ENCODE measurements at places on chromosomes 1 and 21.

DNA sequence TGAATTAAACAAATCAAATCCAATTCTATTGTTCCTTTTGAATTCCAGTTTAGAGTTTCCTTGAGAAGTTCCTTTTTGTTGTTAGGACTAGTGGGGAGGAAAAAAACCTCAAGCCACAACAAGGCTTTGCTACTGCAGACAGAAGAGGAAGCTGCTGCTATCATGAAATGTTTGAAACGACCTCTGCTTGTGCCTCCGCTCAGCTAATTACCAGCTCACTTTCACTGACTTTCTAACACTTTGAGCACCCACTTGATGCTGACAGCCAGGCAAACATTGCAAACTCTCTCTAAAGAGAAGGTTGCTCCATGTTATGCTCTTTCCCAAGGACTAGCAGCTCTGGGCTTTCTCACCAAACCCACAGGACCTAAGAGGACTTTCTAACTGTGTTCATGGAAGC, 203.9 kb upstream of the PROX1 start:
- DNase-seq: no peak

GRCh38 chr1:32696041-32696440, 6.5 kb downstream of the SYNC start:
- DNase-seq: no peak

DNA sequence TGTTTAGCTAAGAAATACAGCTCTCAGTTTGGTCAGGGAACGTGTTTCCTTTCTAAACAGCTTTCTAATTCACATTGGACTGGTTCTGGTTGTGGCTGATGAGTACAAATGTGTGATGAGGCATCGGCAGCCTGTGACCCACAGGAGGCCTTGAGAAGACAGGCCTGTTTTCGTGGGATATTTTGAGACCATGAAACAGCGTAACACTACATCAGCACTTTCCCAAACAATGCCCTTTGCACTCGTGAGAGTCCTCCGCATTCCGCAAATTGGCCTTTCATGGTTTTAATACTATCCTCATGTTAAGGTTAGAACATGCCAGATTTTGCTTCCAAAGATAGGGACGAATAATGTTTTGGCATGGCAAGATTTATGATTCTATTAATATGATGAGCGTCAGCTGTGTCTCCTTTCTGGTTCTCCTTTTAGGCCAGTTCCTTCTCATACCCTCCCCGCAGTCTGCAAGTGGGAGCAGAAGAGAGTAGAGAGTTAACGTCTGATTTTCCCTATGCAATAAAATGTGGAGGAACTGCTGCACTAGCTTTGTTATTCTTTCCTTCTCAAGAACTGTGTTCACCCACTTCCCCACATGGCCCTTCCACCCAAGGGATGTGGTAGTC, 84.3 kb upstream of the L1TD1 start:
- no peak for DNase-seq

- no peak for DNase-seq
Observed at GRCh38 chr1:78678324-78678723, 28.7 kb downstream of the IFI44 start.

GRCh38 chr1:24693827-24694379, 50.8 kb downstream of the SRRM1 start:
- DNase-seq: no peak

DNA sequence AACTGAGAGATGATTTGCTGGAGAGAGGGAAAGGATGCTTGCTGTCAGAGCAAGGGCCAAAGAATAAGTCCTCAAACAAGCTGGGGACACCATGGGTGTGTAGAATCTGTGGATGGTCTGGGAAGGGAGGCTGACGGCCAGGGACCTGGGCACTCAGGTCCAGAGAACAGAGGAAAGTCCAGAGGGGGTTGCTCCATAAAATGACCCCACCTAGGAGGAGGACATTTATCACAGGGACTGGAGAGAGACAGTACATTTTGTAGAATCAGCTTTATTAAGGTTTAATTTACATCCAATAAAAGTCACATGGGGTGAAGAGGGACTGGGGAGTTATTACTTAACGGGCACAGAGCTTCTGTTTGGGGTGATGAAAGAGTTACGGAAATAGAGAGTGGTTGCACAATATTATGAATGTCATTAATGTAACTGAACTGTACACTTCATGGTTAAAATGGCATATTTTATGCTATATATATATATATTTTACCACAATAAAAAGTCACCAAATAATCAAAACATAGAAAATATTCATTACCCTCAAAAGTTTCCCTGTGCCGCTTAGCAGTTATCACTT, 73.0 kb upstream of the ABCD3 start:
- no peak for DNase-seq

DNA sequence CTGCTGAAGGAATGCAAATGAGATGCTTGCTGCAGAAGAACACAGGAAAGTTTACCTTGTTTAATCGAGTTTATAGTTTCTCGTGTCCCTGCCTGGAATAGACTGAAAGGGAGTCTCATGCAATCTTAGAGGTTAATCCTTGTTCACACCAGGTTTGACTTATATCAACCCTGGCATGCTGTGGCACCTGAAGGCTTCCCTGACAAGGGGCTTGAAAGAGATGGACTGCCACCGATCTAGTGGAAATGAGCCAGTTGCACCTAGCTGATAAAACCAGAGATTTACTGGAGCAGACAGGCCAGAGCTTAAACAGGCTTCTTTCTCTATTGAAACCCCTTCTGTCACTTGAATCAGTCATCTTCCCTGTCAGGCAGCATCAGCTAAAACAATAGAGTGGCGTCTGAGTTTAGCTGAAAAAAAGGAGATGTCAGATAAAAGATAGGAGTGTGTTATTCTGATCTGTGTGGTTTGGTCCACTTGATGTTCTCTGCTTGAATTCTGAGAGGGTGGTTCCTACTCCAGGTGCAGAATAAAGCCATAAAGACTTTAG, 349.7 kb downstream of the RWDD3 start:
- no peak for DNase-seq

DNA sequence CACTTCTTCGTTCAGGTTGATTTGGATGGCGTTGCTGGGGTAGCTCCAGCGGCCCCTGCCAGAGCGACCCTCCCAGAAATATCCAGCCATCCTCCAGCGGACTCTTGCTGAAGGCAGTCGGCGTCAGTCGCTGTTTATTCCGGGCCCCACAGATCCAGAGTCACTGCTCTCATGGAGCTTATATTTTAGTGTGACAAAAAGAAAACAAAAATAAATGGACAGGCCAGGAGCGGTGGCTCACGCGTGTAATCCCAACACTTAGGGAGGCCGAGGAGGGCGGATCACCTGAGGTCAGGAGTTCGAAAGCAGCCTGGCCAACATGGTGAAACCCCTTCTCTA, 791 bp upstream of the CFAP298 start:
- DNase-seq: no peak

- DNase-seq: no peak
Observed at GRCh38 chr1:30804822-30805221, 47.2 kb upstream of the LAPTM5 start.

- DNase-seq: no peak
Observed at GRCh38 chr21:32543975-32544374, 41.3 kb downstream of the TCP10L start.

- peak; percentile 42 for DNase-seq
Observed at GRCh38 chr1:183652107-183652506, 1.0 kb downstream of the APOBEC4 start.

GRCh38 chr1:218585511-218586184, 240.5 kb downstream of the TGFB2 start:
- no peak for DNase-seq

DNA sequence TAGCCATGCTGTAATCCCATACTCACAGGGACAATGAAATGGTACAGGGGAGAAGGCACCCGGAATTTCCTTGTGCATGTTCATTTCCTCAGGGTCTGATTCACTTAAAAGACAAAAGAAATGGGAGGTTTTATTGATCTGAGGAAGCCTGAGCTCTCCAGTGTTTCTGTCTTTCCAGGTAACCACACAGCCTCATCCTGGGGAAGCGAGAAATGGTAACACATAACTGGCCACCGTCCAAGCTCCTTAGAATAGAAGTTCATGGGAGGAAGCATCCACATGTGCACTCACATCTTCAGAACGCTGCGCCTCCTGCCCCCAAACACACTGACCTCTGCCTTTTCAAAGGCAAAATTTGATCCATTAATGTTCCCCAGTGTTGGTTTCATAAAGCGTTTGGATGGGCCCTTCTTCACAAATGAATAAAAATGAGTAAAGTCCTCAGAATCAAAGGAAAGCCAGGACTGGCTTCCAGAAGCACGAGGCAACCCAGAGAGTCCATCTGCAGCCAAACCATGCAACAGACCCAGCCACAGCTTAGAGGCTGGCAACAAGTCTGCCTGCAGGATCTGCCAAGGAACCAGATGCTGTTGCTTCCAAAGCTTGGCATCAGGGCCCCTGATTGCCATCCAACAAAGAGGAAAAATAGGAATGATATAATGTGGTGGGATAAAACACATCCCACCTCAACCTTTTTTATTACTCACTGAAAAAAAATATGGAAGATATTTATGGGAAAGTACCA, 120.3 kb downstream of the ZBTB18 start:
- DNase-seq: no peak

- DNase-seq: no peak
Observed at GRCh38 chr1:40034869-40035268, 5.7 kb upstream of the CAP1 start.

DNA sequence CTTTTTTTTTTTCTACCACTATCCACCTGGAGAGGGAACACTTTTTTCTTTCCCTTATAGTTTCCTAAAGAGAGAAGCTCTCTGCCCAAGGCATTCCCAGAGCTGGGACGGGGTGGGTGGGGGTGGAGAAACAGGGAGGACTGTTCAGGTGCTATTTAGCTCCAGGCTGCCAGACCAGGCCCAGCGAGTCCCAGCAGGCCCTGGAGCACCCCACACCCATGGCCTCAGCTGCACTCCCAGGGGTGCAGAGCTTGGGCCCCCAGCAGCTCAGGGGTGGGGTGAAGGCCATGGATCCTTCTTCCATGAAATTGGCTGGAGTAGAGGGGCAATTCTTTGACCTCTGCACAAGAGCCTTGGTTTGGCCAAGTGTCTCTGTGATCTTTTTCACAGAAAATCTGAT, 4.1 kb downstream of the ETV3L start:
- no peak for DNase-seq

- no peak for DNase-seq
Observed at GRCh38 chr1:222182641-222183040, 365.3 kb downstream of the HHIPL2 start.

- no peak for DNase-seq
Observed at GRCh38 chr1:243977094-243977493, 74.0 kb upstream of the ZBTB18 start.

- no peak for DNase-seq
Observed at GRCh38 chr1:67558449-67559193, 126.4 kb upstream of the GADD45A start.

- no peak for DNase-seq
Observed at GRCh38 chr1:174008979-174009378, 13.2 kb downstream of the RC3H1 start.

DNA sequence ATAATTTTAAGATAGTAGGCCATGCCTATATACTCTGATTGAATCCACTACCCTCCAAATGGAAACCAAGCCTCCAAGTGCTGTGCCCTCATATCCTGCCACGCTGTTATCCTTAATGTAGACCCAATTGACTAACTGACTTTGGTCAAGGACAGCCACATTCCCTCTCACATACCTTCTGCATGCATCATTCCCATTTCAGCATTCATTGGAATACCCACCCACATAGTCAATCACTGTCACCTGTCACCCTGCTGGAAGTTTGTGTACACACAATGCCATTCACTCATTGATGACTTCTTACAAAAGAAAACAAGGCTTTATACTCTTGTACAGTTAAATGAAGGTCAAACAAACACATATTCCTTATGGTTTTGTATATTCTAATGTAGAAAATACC, 221.1 kb upstream of the PBX1 start:
- DNase-seq: no peak

- no peak for DNase-seq
Observed at GRCh38 chr1:88647749-88648415, 36.2 kb upstream of the PKN2 start.

GRCh38 chr1:175208773-175209492, 16.4 kb upstream of the KIAA0040 start:
- DNase-seq: peak; percentile 77

DNA sequence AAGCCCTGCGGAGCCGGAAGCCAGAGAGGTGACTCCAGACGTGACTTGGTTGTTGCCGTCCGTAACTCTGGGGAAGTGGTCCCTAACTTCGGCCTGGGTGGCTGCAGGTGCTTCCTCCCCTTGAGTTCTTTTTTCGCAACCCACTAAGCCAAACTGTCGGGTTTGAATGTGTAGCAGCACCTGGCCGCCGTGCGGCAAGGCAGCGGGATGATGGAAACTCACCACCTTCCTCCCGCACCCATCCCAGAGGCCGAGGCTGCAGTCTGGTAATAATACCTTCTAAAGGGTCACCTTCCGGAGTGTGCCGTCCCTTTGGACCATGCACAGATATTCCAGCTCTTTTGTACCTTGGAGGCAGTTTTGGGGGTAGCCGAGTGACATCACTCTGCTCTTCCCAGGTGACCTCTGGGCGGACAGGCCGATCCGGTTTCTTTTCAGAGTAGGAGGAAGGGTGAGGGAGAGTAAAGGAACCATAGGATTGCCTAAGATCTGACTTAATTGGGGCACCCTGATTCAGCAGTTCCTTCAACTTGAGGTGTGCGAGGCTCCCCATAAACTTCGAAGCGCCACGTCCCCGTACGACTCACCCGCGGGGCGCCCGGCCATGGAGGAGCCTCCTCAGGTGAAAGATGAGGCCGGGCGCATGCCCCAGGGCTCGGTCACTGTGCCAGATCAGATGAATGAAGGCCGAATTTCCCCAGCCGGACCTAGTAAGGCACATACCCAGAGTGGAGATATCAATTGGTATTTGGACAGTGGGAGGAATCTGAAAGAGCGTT, 1.0 kb downstream of the KCNK1 start:
- DNase-seq: no peak

DNA sequence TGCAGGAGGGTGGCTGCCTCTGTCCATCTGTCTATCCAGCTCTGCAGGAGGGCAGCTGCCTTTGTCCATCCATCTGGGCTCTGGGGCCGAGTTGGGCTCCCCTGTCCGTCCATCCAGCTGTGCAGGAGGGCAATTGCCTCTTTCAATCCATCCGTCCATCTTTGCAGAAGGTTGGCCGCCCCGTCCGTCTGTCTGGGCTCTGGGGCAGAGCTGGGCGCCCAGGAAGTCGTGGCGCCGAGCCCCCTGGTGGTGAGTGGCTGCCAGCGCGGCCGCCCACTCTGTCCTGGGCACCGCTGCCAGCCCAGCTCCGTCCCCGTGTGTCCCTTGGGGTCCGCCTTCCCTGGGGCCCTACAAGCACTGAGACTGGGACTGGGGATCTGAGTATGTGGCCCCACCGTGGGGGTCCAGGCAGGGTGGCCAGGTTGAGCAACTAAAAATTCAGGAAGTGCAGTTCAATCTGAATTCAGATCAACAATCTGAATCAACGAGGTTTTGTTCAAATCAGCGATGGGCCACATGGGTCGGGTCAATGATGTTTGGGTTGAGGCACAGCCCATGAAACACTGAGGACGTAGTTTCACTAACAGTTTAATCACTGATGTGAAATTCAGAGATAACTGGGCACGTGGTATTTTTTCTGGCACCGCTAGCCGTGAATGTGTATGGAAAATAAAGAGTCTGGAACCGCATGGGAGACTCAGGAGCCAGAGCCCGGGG, 99.1 kb upstream of the ACTRT2 start:
- no peak for DNase-seq

GRCh38 chr1:13487143-13487868, 26.5 kb downstream of the LRRC38 start:
- no peak for DNase-seq

- DNase-seq: no peak
Observed at GRCh38 chr1:61395146-61395800, 312.9 kb downstream of the NFIA start.

All from CD4-positive, alpha-beta T cell treated with Interleukin-4 for 4 hours (primary cell).